ENCODE measurements at places on chromosomes 2 and 18.

- no peak for DNase-seq
Measured at GRCh38 chr18:43627848-43628530, 350.7 kb upstream of the SYT4 start.

- no peak for DNase-seq
Measured at GRCh38 chr2:197078535-197078934, 152.0 kb upstream of the PGAP1 start.

- DNase-seq: no peak
Measured at GRCh38 chr2:190746971-190747761, 98.3 kb downstream of the NAB1 start.

GRCh38 chr2:140349695-140350094 is 1569.5 kb upstream of the NXPH2 start:
- no peak for DNase-seq

DNA sequence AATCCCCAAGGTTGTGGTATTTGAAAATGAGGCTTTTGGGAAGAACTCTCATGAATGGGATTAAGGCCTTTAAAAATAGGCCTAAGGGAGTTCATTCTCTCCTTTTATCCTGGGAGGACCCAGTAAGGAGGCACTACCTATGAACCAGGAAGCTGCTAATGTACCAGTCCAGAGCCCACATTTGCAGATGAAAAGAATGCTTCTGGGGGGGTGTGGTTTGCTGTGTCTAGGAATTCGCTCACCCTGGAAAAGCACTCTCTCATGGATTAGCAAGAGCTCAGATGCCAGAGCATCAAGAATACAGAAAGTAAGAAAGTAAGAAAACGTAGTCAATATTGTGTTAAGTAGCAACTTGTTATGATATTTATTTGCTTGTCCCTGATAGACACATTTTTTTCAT is 785.7 kb upstream of the GYPC start:
- DNase-seq: no peak

DNA sequence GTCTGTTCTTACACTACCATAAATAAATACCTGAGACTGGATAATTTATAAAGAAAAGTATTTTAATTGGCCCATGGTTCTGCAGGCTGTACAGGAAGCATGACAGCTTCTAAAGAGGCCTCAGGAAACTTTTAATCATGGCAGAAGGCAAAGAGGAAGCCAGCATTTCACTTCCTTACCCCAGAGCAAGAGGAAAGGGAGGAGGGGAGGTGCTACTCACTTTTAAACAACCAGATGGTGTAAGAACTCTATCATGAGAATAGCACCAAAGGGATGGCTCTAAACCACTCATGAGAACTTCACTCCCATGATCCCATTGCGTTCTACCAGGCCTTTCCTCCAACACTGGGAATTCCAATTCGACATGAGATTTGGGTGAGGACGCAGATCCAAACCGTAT is 344.4 kb upstream of the SLC39A10 start:
- DNase-seq: no peak

DNA sequence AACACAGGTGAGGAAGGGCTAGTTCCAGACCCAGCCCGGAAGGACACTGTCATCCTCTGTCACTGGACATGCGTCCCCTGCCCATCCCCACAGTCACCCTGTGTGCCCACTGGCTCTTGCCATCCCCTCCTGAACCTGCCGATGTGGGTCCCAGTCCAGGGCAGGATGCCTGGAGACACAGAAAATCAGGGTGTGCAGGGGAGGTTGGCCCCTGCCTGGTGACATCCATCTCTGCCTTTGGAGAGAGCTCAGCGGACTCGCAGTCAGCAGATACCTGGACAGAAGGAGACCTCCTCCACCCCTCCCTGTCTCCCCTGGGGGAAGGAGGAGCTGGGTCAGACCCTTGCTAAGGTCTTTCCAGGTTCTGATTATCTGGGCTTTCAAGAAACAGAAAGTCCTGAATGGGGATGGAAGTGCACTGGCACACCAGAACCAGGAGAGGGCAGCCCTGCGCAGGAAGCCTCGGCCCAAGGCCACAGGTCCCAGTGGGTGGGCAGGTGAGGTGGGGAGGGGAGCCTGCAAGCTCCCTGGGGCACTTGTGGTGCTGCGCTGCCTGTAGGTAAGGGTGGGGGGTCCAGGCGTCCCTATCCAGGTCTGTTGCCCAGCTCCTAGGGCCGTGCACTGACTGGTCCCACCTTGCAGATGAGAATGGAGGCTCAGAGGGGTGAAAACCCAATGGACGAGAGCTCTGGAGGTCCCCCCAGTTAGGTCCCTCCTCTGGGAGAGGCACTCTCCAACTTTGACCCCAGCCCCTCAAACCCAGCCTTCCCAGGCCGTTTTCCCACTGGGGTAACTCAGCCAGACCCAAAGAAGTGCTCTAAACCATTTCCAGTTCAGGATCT is 9.7 kb upstream of the OTOS start:
- DNase-seq: no peak

GRCh38 chr2:215811409-215812345 is 201.7 kb downstream of the MREG start:
- no peak for DNase-seq

DNA sequence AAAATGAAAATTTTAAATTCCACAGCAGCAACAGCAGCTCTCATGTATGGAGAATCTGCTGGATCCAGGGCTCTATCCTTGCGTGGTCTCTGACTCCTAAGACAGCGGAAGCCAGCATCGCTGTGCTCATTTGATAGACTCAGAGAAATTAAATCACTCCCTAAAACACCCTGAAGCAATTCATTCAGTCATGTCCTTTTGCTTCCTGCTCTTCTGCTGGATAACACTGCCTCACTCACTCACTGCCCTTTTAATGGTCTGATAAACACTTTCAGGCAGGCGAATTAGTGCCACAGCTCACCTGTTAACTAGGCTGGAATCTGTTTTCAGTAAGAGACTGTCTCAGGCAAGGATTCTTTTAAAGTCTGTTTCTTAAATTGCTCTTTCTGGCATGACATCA is 10.0 kb downstream of the WIPF1 start:
- no peak for DNase-seq

DNA sequence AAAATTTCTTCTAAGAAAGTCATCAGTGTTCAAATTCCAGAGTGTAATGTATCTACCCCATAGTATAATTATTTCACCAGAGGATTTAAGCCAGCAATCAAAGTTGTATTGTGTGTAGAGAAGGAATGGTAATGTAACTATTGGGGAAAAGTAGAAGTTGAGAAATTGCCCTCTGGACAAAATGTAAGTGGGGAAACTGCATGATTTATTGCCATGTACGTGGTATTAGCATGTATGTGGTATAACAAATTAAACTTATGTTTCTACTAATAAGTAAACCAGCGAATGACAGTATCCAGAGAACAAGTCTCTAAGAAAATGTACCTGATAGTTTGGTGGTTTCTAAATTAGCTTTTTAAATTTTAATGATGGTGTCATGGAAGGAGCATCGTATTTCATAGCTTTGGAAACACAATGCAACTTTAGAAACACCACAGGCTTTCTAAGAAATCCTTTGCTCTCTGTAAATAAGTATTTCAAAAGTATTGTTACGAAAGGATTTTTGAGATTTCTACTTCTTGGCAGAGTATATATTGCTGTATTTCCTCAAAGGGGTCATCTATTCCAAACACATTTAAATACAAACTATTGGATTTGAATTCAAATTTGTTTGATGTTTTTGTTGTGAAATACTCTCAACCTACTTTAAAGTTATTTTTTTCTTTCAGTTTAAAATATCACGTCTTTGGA is 1018.9 kb upstream of the ZEB2 start:
- DNase-seq: no peak

GRCh38 chr2:112757265-112757664 is 7.1 kb downstream of the CKAP2L start:
- no peak for DNase-seq

DNA sequence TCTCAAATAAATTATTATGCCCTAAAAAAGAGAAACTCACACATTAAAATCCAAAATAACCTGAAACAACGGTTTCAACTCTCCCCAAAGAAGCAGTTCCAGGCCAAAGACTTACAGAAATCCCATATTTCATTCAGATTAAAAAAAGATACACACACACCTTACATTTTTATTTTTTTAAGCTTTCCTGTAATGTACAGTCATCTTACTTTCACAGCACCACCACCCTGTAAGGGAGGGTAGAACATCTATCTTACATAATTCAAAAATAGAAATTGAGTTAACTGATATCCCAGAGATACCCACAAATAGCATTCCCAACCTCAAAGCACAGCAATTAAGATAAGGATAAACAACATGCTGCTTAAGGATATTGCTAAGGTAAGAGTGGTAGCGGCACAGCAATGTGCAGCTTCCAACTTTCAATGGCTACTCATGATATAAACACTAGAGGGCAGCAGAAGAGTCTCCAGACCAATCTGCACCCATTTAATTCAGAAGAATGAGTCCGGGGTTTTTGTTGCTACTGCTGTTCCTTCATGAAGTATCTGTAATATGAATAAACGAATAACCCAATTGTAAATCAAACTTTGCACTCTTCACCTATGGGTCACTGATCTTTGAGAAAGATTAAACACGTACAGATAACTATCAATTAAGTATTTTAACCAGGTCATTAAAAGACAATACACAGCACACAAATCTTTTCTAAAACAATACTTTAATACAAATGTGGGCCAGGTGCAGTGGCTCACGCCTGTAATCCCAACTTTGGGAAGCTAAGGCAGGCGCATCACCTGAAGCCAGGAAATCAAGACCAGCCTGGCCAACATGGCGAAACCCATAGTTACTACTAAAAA is 11.3 kb downstream of the GFPT1 start:
- no peak for DNase-seq

DNA sequence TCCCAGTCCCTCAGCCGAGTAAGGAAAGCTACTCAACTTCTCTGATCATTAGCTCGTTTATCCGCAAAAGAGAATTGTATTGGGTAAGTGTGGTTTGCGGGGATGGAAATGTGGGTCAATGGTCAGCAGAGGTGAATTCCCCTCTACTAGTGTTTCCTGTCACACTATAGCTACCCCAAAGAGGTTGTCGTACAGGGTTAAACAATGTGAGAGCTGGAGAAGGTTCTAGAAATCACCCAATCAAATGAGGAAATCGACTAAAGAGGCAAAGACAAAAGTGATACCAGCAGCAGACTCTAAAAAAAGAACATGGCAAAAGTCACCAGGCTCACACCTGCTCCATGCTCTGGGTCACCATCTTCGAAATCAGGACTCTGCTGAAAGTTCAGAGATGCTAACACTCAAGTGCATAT is 144.7 kb upstream of the ITGA4 start:
- no peak for DNase-seq

- DNase-seq: no peak
Measured at GRCh38 chr2:32611366-32611765, 16.5 kb upstream of the TTC27 start.

GRCh38 chr2:134021830-134022524 is 231.9 kb upstream of the MGAT5 start:
- no peak for DNase-seq

DNA sequence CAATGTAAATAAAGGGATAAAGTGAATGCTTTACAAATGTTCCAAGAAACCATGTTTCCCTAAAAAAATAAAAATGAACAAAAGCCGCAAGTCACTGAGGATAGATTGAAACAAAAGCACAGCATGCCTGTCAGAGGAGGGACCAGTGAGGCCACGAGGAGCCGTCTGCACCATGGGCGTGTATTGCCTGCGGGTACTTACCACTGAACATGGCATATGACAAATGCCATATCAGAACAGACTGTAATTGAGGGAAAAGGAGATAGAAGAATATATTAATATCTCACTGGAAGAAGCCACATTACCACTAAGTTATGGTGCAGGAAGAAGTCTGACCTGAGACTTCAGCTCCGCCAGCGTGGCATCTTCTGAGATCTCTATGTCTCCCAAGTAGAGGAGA is 75.8 kb downstream of the USP40 start:
- DNase-seq: no peak

- no peak for DNase-seq
Measured at GRCh38 chr18:34723143-34723542, 13.0 kb downstream of the DTNA start.

GRCh38 chr18:36895606-36896005 is 66.7 kb downstream of the KIAA1328 start:
- DNase-seq: no peak

DNA sequence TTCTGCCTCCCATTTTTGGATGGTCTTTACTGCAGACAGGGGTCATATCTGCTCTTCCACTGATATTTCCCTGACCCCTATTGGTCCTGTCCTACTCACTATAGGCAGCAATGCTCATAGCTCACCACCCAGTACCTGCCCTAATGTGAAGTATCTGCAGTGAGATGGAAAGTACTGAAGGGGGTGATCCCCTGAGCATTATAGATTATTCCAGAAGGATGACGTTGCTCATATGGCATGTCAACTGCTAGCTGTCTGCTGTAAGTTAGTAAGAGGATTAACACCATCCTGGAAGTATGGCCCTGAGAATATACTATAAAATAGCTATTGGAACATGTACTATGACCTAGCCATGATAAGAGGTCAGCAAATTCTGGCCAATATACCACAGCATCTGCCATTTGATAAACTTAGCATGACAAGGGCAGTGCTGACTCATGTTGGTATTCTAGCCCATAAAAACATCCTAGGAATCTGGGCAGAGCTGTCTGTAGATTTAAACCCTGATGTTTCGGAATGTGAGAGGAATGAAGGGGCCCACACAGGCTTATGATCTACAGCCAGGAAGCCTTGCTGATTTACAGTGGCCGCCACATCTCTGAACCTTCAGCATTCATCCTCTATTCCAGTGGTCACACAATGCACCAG is 451.4 kb downstream of the TNS1 start:
- no peak for DNase-seq

- DNase-seq: no peak
Measured at GRCh38 chr2:220736778-220737177, 835.3 kb downstream of the EPHA4 start.

GRCh38 chr2:237147317-237147716 is 61.6 kb downstream of the COPS8 start:
- DNase-seq: no peak

DNA sequence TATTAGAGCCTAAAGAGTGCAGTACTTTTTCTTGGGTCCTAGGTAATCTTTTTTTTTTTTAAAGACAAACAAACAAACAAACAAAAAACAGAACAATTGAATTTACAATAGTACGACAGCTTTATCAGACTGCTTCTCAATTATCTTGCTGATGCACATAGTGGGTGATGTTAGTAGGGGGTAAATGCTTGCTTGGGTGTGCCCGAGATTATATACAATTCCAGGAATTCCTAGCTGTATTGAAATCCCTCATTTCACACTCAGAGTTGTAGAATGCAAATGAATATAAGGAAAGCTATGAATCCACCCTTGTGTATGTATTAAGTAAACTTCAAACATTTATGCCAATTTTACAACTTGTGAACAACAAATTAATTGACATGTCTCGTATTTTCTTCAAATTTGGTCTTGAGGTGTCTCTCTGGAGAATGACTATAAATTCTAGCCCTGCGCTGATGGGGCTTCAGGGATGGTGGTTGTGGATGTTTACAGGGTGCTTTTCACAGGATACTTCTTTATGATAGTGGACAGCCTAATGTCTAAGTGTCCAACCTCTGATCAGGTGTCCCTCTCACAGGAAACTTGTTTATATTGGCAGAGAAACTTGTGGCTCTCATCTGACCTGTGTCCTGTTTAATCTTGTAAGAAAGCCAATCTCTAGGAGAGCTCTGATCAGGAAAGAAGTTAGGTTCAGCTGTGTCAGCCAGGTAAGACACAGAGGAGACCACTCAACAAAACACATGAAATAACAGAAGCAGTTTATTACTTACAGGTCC is 61.9 kb upstream of the SLC39A10 start:
- DNase-seq: no peak
